Left renal pelvis (tissue), 4 donors: ENCODE measurements at places on chromosomes 7 and 10. TPM values are rescaled to one million over a fixed set of nuclear protein-coding genes. Genes with fewer than 3 reads are reported as not detected.
A peak's percentile ranks its signal among the peaks of the same experiment; 100 is the strongest.

- DNase-seq, result no peak
Measured at GRCh38 chr10:132376394-132376851, 20.6 kb upstream of the PWWP2B start.

DNA sequence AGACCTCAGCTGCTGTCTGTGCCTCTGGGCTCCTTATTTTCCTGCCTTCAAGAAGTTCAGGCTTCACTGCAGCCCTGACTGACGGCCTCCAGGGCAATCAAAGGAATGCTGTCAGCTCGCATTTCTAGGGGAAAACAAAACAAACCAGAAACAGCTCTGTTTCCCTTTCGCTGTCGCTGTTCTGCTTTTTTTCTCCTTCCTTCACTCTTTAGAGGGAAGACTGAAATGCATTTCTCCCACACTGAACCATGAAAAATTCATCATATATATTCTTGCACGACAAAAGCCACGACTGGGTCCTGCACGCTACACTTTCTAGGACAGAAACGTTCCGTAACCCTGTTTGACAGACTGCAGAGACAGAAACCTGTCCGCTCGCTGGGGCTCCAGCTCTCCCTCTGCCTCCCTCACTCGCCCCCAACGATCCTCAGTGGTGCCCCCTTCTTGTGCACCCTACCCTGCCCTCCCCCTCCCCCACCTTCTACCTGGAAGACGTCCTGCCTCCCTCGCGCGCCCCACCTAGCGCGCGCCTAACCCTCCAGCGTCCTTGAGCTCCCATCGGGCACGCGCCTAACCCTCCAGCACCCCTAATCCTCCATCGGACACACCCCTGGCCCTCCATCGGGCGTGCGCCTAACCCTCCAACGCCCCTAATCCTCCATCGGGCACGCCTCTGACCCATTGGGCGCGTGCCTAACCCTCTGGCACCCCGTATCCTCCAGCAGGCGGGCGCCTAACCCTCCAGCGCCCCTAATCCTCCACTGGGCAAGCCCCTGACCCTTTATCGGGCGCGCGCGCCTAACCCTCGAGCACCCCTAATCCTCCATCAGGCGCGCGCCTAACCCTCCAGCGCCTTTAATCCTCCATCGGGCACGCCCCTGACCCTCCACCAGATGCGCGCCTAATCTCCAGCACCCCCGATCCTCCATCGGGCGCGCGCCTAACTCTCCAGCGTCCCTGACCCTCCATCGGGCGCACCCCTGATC, 37.1 kb downstream of the SVOPL start:
- DNase-seq, result peak; percentile 62

- no peak for DNase-seq
Measured at GRCh38 chr7:1359681-1360485, 99.4 kb downstream of the MICALL2 start.

DNA sequence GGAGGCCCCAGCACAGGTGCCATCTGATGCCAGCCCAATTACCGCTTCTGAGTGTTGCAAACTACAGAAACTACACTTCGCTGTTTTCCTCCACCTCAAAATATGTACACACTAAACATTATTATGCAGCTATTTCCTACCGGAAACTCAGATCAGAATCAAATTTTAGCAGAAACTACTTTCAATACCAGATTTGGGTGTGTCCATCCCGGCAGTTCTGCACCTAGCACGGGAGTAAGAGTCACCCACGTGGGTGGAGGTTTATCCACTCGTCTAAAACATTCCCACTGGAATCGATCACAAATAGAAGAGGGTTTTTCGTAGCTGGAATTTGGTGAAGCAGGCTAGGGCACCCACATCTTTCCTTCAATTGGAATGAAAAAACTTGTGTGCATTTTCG, 214.4 kb upstream of the PRKCQ start:
- no peak for DNase-seq

SLC16A9 gene
- 34.8 TPM for polyA plus RNA-seq
